ENCODE measurements at places on chromosomes 16 and 17.
A peak's percentile ranks its signal among the peaks of the same experiment; 100 is the strongest.

DNA sequence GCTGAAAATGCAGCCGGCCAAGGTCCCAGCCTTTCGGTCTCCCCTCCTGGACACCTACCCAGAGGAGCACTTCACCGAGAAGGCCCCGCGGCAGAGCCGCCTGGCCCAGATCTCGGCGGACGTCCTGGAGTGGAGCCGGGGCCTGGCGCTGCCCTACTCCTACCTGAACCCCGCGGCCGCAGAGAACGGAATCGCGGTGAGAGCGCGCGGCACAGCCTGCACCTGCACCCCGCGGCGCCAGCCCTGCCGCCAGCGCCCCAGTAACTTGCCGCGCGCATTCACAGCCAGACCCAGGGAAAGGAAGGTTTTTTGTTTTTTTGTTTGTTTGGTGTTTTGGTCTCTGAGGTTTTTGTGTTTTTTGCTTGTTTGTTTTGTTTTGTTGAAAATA is 15.2 kb downstream of the ALOX12B start:
- DNase-seq: no peak

DNA sequence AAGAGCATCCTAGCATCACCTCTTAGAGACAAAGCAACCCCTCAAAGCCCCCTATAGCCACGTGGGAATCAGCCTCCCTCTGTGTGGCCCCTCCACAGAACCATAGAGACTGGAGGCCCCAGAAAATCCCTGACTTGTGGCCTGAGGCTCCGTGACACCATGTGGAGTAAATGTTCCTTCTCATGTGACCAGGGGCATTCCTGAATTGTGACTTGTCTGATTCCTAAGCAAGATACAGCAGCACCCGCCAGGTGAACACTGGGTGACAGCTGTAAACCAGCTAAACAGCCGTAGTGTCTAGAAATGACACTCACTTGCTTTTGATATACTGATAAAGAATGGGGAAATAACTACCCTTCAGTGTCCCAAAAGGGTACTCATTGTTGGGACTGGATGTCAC is 79.0 kb downstream of the DYNLRB2 start:
- no peak for DNase-seq

DNA sequence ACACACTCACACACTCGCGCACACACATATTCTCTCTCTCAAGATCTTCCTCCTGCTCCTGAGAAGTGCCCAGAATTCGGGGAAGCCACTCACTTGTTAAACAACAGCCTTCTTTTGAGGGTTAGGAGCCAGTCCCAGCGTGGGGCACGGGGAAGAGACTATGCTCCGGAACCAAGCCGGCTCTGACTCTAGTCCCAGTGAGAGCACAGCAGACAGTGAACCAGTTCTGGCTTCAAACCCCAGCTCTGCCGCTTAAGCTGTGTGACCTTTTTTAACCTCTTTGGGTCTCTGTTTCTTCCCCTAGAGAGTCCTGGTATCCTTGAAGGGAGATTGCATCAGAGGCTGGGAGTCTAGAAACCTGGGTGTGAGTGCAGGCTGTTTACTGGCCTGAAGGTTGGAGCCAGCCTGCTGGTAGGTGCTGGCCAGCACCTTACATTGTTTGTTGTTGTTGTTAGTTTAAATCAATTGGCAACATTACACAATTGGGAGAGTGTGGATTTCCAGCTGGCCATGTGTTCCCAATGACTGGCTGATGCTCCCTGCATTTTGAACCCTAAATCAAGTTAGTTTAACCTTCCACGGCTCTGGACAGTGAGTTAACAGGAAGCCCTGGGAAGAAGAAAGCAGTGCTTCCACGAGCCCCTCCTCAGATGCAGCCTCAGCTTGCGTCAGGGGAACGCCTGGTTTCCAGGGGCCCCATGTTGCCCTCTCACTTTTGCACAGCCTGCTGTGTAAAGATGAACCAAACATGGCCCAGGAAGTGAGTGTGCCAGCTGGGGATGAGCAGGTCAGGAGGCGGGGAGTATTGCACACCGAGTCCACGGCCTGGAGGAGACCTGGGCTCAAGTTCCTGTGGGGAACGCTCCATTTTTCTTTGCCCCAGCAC is 71.5 kb downstream of the GAS7 start:
- DNase-seq: peak; percentile 69

- DNase-seq: peak; percentile 39
Measured at GRCh38 chr16:53968896-53969295, 264.9 kb downstream of the FTO start.

- peak; percentile 97 for DNase-seq
Measured at GRCh38 chr16:4944333-4945281, 7.7 kb upstream of the PPL start.

DNA sequence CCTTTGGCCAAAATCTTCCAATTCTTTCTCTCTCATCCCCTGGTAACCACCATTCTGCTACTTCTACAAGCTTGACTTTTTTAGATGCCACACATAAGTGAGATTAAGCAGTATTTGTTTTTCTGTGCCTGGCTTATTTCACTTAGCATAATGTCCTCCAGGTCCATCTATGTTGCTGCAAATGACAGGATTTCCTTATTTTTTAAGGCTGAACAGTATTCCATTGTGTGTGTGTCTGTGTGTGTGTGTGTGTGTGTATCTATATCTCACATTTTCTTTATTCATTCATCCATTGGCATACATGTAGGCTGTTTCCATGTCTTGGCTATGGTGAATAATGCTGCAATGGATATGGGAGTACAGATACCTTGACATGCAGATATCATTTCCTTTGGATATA is 6.1 kb downstream of the ACACA start:
- DNase-seq: no peak

GRCh38 chr17:56866496-56866895 is 32.5 kb downstream of the DGKE start:
- DNase-seq: no peak

GRCh38 chr16:83602761-83603722 is 204.7 kb upstream of the HSBP1 start:
- no peak for DNase-seq

DNA sequence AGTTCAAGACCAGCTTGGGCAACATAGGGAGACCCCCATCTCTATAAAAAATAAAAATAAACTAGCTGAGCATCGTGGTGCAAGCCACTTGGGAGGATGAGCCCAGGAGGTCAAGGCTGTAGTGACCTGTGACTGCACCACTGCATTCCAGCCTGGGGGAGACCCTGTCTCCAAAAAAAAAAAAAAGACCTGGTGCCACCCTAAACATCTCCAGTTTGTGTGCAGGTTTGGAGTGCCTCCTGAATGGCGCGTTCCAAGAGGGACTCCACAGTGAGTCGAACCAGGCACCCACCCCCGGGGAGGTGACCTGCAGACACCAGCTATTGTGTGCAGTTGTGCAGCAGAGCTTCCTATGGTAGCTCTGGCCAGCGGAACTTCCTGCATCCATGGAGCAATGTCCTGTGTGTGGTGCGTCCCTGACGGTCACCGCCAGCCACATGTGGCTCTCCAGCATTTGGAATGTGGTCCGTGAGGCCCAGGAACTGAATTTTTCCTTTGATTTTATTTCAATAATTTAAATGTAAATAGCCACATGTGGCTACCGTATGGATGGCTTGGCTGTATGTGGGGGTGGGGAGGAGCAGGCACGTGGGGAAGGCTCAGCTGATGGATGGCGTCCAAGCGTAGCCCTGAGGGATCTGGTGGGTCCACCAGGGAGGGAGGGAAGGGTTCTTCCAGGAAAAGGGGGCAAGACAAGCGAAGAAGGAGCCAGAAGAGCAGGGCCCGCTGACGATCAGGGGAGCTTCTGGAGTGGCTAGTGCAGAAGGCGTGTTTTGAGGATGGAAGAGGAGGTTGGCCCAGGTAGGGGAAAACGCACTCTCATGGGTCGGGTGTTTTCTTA is 107.1 kb upstream of the GSE1 start:
- DNase-seq: peak; percentile 23

All from fibroblast of skin of right quadriceps (primary cell).